ENCODE measurements at places on chromosomes 4 and X.
A peak's percentile ranks its signal among the peaks of the same experiment; 100 is the strongest.

DNA sequence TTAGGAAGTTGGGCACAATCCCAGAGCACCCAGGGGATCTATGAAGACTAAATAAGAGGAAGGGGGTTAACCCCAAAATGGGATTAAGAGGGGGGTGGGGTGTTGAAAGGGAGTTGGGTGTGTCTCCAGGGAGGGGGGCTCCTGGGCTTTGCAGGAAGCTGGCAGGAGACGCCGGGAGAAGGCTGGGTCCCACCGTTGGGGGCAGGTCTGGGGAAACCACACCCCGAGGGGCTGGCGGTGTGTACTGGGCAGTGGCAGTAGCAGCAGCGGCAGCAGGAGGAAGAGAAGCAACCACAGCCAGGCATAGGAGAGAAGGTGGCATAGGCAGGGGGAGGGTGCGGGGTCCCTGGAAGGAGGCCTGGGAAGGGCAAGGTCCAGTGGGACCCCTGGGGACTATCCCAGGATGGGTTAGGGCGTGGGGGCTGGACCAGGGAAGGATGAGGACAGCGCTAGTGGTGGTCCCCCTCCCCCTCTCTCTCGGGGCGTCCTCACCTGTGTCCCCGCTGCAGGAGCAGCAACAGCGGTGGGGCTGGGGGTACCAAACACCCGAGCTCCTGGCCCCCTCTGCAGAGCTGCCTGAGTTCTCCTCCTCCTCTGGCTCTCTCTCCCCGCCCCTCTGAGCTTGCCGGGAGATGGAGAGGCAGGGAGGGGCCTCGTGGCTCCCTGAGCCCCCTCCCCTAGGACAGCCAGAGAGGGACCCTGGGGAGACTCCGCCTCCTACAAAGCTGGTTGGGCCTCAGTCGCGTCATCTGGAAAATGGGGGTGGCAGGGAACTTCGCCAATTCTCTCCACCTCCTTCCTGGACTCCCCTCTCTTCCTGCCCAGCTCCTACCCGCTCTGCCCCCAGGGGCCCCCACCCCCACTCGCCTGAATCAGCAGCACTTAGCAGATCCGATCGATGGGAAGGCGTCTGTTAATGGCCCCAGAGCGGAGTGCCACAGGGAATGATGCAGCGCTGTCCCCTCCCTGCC, at the start of gene KCND1:
KCND1 (minus strand) TSS at position 596 of the 971 bp plus-strand sequence. CDS start 1,573 bp downstream, outside the sequence.
- DNase-seq: no peak

DNA sequence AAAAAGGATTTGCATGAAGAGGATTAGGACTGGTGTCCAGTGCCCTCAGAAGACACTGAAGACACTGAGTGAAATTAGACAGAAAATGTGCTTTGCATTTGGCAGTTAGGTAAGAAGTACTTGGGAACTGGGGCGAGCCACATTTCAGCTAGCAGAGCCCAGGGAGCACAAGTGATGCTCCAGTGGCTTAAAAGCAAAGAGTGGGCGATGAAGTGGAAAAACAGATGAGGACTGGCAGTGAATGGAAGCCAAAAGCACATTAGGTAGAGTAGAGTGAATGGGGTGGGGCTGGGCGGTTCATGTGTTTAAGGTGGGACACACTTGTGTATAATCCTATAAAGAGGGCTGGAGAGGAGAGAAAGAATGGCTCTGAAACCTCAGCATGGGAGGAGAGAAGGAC, 18.4 kb downstream of the DCLK2 start:
- DNase-seq: no peak

DNA sequence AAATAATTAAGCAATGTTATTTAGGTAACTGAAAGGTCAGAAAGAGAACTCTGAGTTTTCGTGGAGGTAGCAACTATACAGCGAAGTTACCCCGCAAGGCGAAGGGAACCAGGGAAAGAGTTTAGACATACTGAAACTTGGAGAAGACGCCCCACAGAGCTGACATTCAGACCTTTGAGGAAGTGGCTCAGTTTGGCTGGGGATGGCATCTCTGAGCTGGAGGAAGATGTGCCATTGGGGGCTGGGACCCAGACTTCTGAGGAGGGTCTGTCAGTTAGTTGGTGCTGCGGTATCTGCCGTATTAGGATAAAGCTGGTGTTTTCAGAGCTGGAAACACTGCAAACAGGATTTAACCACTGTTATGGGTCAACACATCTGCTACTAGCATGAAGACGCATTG, 156.6 kb downstream of the ANKRD50 start:
- no peak for DNase-seq

- no peak for DNase-seq
Observed at GRCh38 chrX:19122641-19123009, 357 bp upstream of the ADGRG2 start.

- DNase-seq: no peak
Observed at GRCh38 chr4:5683566-5683965, 24.8 kb downstream of the EVC2 start.

- DNase-seq: no peak
Observed at GRCh38 chrX:68719181-68719903, 71.9 kb downstream of the STARD8 start.

DNA sequence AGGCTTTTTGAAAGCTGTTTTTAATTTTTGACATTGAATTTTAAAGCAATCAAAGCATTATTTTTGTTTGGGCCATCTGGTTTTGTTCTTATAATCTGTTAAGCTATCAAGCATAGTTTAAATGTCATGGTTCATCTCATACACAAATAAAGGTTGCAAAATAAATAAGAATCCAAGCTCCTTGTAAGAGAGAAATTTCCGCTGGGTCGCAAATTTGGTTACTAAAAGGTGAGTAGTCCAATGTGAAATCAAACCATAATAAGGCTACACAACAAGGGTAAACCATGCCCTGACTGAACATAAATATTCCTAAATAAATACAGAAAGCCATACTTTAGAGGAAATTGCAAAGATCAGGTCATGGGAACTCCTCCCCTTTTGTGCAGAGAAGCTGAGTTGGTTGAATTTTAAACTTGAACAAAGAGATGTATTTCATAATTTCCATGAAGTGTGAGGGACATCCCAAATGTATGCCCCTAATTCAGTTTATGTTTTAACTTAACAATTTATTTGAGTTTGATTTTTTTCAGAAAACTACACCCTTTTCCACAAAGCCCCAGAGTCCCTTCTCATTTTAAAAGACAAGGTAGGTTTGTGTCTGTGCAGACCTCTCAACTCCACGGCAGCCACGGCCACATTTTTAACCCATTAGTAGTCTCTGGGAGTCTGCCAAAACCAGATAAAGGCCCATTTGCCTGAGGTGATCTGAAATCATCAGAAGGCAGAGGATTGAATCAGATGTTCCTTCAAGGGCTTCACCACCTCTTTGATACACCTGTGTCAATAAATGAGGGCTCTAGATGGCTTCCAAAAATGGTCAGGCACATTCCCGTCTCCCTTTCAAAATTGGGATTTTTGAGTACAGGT, 85.2 kb downstream of the PLAC1 start:
- no peak for DNase-seq

DNA sequence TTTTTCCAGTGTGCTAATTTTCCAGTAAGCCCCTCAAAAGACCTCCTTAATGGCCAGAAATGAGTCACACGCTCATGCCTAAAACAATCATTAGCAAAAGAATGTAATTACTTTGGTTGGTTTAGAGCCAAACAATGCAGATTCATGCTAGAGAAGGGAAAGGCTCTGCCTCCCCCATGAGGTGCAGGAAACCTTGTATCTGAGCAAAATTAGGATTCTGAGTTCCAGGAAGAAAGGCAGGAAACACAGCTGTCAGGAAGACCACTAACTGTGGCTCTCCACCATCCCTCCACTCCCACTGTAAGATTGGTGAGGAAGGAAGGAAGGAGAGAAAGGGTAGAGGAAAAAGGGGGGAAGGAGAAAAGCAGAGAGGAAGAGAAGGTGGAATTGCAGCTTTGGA, 104.9 kb upstream of the DHX15 start:
- DNase-seq: no peak

DNA sequence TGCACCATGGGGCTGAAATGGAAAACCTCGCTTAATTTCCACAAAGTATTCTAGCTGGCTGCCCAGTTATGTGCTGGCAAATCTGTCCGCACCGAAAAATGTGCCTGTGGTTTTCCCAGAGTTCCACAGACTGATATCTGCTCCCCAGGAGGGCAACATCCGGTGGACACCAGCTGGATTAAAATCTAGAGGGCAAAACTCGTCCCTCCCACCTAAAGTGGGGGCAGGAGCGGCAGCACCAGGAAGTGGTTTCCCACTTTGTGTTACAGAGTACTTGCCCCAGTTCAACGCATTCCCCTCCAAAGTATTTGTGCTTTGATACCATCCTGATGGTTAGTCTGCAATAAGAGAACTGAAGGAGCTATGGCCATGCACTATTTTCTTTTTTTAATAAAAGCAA, 187.6 kb downstream of the TSPAN5 start:
- no peak for DNase-seq

GRCh38 chr4:68271851-68272357, 26.4 kb upstream of the TMPRSS11B start:
- peak; percentile 35 for DNase-seq

DNA sequence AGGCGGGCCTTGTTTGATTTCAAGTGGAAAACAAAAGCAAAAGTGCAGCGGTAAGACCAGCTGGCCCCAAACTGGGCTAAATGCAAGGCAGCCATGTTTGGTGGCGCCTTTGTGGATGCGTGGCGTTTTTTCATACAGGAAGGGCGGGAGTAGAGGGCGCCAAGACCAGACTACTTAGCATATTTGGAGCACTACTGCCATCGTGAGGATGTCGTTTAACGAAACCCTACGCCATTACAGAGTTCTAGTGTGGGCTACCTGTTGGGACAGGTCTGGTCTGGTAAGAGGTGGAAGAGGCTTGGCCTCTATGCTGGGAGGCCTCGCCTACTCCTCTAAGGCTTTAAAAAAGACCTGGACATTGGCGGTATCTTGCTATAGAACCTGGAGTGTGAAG, 230.7 kb upstream of the STK26 start:
- DNase-seq: no peak

DNA sequence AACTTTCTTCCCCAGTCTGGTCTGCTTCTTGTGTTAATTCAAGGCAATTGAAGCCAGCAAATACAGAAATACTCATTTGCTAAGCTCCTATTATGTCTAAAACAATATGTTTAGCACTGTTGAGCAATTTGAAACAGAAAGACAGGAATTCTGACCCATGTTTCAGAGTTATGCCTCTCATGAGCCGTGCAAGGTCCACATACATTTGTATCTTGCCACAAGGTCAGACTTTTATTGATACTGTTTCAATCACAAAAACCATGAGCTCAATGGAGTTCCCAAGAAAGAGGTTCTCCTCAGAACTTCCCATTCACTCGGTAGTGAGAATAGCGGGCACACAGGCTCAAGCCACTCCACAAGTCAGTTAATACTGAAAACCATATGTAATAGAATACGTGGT, 47.6 kb upstream of the SPRY1 start:
- DNase-seq: no peak

DNA sequence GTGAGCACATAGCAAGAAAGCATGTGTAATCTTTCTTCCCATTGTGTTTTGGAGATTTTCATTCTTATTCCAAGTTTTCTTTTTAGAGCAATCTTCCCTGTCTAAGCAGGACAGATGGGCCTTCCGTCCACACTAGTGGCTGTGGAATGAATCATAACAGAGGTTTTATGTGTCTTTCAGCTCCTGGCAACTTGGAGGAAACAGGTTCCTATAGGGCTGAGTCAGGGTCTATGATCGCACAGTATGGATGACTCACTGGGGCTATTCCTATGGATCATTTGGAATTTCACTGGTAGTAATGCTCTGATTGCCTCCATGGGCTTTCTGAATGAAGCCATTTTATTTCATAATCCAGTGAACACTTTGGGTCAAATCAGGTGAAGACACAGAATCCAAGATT, 51.8 kb upstream of the CBLL2 start:
- peak; percentile 4 for DNase-seq

- DNase-seq: no peak
Observed at GRCh38 chrX:84717343-84717742, 215.1 kb upstream of the HDX start.

DNA sequence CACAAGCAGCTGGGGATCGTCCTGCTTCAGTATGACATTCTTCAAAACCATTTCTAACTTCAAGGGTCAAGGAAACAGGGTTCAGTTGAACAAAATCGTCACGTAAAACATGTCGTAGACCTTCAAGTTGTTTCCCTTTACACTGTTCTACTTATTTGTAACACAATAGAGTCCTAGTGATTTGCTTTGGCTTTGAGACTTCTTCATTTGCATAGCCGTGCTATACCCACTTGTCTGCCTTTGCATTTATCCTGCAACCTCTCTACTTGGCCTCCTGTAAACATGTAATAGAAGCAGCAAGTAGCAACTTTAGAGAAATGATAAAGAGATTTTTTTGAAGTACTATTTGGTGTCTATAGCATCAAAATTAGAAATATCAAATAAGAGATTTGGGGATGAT, 194.9 kb downstream of the SLC7A11 start:
- DNase-seq: no peak

DNA sequence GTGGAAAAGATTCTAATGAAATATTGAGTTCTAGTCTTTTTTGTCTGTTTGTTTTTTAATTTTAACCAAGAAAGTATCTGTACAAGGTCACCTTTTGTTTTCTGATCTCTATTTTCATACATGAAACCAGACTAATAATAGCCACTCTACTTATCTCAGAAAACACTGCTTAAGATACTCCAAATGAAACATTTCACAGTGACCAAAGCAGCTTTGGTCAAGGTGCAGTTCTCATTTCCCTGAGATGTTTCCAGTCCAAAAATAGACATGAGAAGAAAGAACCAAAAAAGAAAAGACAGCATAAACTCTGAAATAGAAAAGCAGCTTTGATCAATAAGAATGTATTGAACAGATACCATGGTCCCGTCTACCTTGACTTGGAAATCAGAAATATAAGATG, 782.8 kb downstream of the RAB28 start:
- DNase-seq: no peak

GRCh38 chrX:14448406-14448805, 80.9 kb upstream of the GLRA2 start:
- no peak for DNase-seq

- no peak for DNase-seq
Observed at GRCh38 chr4:21801661-21802385, 146.7 kb downstream of the KCNIP4 start.

DNA sequence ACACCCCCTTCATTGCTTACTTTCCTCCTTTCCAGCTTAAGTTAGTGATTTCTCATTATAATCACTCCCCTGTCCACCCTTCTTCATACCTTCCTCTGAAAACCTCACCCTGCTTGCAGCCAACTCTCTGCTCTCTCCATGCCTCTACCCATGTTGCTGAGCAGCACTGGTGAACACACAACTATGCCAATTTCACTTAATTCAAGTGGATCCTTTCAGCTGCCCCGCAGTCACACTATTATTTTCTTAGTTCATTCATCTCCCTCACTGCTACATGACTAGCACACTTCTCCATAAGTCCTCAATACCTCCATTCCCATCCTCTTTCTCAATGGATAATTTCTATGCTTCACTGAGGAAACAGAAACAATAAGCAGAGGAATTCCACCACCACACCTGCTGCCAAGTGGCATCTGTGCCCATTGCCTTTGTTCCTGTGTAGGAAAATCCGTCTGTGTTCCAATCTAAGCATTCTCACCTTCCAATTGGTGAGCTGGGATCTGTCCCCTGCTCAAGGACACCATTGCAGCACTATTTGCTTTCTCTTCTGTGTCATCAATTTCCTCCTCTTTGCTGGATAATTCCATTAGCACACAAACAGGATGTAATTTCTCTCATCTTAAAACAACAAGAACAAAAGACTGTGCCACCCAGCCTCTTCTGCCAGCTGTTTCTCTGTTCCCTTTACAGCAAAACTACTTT, 25.2 kb upstream of the PRSS48 start:
- DNase-seq: no peak

- DNase-seq: no peak
Observed at GRCh38 chr4:155544547-155544946, 122.1 kb upstream of the GUCY1A1 start.

Data from GM04503 (cell line).